ENCODE measurements at places on chromosomes 12 and 14.

GRCh38 chr12:97995559-97995958, 519.8 kb upstream of the TMPO start:
- no peak for DNase-seq

- DNase-seq: no peak
Observed at GRCh38 chr14:100589071-100589759, 2.0 kb upstream of the BEGAIN start.

DNA sequence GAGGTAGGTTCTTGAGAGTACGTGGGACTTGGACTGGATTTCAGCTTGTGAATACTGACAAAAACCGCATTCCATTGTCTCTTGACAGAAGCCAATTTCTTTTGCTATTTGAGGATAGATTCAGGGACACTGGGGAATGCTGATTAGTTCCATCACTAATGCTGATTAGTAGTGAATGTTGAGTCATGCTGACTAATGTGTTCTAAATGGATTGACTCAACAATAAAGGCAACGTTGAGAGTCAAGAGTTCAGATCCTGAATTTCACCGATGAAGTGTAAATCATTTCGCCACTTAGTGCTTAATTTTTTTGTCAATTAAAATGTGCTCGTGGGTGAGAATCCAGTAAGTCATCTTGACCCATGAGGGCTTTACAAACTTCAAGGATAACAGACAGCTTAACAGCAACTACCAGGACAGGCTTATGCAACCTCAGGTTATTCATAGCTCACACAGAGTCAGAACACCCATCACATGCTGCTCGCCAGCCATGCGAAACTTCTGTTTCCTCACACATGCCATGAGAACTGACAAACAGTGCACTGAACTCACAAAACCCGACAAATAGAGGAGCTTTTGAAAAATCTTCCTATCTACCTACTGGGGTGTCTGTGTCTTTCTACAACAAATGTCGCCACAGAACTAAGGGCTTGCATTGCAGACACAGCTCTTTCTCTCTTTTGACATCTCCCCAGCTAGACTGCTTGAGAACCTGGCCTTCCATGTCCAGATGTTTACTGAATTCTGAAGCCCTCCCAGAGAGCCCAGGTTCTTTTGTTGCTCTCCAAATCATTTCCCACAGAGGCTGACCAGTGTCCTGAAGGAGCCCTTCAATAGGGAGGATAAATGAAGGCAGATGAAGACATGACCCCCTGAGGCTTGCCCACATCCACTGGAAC, 316.4 kb downstream of the ZFP36L1 start:
- no peak for DNase-seq

- no peak for DNase-seq
Observed at GRCh38 chr12:29591140-29592020, 93.9 kb upstream of the OVCH1 start.

- no peak for DNase-seq
Observed at GRCh38 chr14:74434294-74434693, 8.3 kb upstream of the SYNDIG1L start.

DNA sequence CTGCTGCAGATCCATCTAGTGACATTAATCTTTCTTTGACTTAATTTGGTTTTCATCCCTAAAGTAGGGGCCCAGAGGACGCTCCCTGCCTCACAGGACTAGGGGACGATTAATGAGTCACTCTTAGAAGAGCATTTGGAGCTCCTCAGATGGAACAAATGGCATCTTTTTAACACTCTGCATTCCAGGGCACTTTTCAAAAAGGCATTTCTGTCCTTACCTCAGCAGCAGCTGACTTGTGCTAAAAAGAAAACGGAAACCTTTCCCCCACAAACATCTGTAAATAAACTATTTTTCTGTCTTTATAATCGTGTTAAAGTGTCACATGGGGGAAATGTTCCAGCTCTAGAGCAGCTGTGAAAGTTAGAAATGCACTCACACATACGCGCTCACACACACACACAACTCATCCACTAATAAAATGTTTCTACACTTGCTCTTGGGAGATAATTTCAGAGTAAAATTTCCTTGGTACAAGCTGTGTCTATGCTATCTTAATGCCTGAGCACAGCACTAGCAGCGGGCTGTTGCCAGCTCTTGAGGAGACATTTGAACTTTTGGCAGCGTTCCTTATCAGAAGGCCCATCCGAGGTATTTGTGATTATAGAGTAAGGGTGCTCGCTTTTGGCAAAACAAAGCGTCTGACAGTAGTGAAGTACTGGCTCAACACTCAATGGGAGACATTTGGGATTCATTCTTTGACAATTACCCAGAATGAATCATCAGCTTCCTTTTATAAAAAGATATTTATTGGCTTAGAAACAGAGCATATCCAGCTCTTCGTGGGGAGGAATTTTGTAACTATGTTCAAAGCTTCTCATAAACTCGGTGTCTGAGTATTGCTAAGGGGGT, 141.3 kb downstream of the PLXNC1 start:
- DNase-seq: no peak

DNA sequence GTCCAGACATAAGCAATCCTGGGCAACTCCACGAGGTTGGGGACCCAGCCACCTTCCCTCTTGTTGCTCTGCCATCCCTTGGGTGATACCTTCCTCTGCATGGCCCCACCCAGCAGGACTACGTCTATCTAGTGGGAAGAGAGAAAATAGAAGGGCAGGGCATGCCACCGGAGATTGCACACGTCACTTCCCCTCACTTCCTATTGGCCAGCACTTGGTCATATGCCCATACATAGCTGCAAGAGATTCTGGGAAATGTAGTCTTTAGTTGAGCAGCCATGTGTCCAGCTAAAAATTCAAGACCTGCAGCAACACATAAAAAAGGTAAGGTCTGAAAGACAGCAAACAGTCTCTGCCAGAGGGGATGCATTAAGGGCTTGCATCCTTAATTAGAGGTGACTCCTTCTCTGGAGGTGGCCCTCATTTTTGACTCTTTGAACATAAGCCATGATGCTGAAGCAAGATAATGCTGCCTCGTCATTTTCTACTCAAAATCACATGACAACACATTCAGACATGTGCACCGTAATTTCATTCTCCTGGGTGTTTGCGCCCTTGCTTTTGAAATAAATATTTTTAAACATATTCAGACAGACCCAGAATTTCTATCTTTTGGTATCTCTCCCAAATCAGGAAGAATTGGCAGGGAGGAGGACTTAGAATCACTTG, 91.8 kb upstream of the PWP1 start:
- DNase-seq: no peak

DNA sequence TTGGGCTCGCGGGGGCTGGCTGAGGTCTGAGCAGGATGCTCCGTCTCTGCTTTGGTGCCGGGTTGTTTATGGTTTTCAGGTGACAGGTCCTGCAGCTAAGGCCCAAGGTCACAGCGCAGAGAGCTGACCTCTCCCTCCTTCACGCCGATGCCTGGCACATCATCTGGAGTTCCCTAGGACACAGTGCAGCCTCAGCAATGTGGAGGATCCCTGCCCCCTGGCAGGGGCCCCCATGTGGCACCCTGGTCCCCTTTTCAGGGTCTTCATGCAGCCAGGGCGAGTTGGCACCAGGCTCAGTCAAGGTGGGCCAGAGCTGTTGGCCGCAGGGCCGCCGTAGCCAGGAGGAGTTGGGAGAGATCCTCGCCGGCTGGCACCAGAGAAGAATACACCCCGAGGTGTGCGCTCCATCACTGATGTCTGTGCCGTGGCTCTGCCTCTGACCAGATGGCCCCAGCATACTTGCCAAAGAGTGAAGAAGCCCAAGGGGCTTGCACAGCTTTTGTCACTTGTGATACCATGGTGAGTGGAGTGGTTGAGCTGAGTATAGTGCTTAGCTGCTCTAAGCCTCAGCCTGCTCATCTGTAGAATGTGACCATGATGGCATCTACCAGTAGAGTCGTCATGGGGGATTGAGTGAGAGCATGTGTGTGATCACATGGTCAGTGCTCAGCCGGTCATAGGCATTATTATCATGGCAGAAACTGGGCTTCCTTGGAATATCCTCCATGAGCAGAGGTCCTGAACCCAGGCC, 11.0 kb downstream of the TPCN1 start:
- DNase-seq: no peak

DNA sequence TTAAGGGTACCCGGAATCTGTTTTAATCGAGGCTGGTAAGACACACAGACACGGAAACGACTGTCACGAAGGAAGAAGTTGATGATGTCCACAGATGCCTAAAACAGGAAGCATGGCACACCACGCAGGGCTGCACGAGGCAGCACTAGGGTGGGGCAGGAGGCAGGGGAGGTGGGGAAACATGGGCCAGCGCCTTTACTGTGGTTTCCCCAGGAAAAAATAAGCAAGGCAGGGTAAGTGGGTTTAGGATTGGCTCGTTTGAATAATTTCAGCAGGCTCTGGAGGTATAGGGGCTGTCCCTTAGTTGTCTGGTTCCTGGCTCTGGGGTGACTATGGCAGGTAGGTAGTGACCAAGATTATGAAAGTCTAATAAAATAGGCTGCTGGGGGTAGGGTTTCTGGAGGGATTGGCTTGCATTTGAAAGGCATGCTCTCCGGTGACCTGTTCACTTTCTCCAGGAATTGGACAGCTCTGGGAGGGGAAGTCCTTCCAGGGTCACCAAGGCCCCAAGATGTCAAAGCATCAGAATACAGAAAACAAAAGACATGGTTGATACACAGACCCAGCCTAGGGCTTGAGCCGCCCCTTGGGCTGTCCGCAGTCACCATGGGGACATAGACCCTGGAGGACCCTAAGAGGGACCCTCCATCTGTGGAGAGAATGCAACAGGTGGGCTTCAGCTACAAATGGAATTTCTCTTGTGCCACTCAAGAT, 35.3 kb downstream of the MAP1LC3B2 start:
- no peak for DNase-seq

DNA sequence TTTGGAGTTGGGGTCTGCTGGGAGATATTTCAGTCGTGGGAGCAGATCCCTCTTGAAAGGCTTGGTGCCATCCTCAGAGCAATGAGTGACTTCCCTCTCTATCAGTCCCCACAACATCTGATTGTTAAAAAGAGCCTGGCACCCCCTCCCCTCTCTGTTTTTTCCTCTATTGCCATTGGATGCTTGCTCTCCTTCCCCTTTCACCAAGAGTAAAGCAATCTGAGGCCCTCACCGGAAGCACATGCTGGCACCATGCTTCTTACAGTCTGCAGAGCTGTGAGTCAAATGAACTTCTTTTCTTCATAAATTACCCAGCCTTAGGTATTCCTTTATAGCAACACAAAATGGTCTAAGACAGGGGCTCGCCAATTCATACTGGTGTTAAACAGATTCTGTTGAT, 99.1 kb upstream of the CCND2 start:
- no peak for DNase-seq

DNA sequence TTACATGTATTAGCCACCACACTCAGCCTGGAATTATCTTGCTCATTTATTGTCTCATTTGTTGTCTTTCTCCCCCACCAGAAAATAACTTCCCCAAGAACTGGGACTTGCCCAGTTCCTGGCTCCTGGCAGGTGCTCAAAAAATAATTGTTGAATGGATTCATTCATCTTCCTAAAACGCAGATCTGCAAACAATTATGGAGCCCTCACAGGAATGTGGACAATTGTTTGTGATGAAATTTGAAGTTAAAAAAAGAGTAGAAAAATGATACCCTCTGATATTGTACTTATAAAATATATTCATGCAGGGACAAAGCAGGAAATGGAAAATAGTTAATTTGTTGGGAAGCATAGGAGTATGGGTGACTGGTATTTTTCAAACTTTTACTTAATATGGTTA, 60.7 kb upstream of the MAP1LC3B2 start:
- no peak for DNase-seq

DNA sequence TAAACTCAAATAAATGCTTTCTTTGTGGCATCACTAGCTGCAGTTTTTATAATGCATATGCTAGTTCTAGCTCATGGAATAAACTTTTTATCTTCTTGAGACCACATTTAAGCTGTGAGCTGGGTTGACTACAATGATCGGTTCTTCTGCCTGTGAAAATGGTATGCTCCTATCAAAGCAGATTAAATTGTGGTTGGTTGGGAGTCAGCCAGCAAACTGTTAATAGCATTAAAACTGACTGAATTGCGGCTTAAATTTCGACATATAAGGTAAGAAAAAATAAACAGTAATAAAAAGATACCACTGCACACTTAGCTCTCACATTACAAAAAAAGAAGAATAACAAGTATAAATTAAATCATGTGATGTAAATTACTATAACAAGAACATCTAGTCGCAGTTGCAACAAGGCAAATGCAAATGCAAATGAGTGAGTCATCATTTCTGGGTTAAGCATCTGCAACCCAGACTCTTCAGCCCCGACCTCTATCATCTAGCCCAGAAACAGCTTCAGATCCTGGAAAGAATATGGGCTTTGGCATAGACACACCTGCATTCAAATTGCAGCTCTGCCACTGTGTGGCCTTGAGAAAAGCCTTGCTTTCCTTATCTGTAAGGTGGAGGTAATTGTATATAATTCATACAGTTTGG, 19.8 kb upstream of the DHRS7 start:
- DNase-seq: no peak

DNA sequence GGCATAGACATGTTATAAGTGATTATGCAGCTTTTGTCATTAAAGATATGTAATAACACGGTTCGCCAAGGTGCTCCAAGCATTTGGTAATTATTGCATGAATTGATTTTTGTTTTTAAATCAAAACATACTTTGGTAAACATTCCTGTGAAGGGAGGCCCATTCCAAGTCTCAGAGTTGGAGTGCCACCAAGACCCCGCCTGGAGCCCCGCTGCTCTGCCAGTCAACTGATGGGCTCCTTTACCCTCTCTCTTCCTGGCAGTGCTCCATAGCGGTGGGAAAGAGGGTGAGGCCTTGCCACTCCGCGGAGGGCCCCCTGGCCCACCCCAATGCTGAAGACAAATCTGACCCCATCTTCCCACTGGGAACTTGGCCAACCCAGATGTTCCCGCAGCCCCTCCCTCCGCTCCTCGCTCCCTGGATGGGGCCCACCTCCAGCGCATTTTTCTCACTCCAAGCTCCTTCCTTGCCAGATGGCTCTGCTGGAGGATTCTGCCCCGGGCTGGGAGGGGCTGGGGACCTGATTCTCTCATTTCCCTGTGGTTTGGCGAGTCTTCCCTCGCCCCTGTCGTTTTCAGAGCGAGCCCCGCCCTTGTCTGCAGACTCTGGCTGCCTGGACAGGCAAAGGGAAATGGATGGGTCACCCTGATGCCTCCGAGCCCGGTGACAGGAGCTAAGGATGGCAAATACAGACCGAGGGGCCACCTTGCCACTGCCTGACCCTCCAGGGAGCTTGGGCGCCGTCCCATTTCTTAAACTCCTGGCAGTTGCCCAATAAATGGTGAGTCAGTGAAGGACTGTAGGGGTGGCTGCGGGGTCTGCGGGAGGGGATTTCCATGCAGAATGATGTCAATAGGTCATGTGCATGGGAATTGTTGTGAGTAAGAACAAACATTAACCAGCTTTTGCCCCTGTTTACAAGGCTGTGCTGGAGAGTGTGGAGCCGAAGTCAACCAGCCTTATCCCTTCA, 9.2 kb upstream of the PAPLN start:
- no peak for DNase-seq

DNA sequence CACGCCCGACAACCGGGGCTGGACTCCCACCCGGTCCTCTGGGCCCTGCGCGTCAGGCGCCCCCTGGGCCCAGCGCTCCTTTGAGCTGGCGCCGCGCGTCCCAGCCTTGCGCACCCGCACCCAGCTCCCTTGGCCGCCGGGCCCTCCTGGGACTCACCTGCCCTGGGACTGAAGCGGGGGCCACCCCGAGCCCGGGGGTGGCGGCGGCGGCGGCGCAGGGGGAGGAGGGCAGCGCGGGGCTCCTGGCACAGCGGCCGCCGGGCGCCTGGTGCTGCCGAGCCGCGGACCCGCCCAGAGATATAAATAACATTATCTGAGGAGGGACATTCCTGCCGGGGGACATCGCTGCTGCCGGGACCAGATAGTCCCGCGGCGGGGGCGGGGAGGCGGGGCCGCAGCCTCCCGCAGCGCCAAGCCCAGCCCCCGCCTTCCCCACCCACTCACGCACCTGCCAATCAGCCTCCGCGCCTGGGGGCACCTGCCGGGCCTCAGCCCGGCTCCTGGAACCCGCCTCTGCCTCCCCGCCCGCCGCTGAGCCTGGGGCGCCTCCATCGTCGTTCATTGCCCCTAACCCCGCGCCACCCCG, at the start of gene SPTB:
TSS of gene SPTB (minus strand) at position 273 of the 586 bp plus-strand sequence. CDS start 56,813 bp downstream, outside the sequence.
- DNase-seq: no peak
